ENCODE measurements at places on chromosomes 4 and X.
A peak's percentile ranks its signal among the peaks of the same experiment; 100 is the strongest.

- DNase-seq = peak; percentile 27
Measured at GRCh38 chrX:118976599-118977340, 2.4 kb downstream of the LONRF3 start.

DNA sequence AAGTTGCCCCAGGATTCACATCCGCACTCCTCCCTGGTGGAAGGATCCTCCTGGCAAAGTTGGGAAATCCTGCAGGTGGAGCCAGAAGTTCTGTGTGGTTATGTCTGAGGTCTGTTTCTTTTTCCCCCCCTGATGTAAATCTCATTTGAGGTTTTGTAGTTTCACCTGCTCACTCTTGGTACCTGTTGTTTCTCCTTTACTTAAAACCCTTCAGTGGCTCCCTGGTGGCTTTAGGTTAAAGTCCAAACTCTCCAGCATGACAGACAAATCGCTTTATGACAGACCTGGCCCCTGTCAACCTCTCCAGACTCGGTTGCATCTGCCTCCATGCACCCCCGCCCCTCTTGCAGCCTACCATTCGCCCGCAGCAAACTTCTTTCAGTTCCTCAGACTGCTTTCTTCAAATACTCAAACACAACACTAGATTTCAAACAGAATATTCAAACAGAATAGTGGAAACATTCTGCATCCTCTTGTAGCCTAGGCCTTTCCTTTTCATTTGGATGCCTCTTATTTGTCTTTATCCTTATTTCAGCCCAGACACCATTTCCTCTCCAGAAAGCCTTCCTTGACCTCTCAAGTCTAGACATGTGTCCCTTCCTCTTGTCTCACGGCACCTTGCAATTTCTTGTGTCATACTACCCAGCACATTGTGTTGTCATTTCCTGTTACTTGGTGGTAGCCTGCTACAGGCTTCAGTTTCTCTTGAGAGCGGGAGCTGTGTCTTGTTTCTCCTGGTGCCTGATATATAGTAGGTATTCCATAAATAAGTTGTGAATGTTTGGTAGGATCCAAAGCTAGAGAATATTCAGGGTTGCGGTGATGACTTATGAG, 24.8 kb downstream of the IL13RA1 start:
- DNase-seq = no peak

DNA sequence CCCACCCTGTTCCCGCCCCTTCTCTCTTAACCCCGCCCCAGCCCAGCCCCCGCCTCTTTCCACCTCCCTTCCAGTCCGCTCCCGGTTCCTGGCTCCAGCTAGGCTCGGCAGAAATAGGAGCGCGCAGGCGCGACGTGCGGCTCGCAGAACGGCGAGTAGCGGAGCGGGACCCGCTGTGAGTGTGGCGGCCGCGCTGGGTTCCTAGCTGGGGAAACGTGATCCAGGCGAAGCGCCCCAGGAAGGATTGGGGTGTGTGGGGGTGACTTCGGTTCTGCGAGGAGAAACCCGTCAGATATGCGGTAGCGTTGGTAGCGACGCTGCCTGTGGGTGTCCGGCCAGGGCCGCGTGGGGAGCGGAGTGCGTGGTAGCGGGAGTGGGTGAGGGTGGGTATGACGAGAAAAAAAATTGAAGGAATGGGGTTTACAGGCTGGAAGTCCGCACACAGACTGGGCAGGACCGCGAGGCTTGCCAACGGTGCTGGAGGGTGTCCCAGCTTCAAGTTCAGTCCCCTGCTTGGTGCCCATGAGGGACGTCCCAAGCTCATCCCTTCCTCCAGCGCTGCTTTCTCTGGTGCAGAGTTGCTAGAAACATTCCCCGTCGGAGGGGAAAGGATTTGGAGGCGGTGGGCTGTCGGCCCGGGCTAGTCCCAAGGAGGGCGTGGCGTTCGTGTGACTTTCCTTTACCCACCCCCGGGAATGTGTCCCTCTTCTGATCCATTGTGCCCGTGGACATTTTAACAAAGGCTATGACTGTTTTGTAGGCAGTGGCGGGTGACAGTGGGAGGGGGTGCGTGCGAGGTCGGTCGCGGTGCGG, at the start of gene PRRG1:
PRRG1 (plus strand) TSS at position 144 of the 813 bp plus-strand sequence. CDS start 56,886 bp downstream, outside the sequence.
- DNase-seq = no peak

DNA sequence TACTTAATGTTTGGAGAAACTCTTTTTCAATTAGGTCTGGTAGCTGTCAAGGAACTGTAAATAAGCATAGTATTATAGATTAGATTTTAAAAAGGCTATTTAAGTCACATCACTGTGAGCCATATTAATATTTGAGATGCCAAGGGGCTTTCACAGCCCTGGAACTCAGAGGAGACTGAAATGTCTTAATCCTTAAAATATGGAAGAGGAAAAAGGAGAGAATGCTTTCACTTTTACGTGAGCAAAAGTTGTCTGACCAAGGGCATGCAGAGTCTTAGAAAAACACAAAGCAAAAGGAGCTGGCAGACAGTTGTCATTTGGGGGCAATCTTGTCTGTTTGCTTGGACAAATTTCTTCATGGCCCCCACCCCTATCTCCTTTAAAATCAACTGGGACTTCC, 253.2 kb upstream of the IGFBP7 start:
- DNase-seq = no peak

GRCh38 chrX:28058901-28059300, 77.7 kb upstream of the DCAF8L1 start:
- no peak for DNase-seq

GRCh38 chrX:111410590-111411078, 1.4 kb downstream of the DCX start:
- DNase-seq = no peak

GRCh38 chrX:140503714-140504351, 1.0 kb downstream of the SOX3 start:
- no peak for DNase-seq

DNA sequence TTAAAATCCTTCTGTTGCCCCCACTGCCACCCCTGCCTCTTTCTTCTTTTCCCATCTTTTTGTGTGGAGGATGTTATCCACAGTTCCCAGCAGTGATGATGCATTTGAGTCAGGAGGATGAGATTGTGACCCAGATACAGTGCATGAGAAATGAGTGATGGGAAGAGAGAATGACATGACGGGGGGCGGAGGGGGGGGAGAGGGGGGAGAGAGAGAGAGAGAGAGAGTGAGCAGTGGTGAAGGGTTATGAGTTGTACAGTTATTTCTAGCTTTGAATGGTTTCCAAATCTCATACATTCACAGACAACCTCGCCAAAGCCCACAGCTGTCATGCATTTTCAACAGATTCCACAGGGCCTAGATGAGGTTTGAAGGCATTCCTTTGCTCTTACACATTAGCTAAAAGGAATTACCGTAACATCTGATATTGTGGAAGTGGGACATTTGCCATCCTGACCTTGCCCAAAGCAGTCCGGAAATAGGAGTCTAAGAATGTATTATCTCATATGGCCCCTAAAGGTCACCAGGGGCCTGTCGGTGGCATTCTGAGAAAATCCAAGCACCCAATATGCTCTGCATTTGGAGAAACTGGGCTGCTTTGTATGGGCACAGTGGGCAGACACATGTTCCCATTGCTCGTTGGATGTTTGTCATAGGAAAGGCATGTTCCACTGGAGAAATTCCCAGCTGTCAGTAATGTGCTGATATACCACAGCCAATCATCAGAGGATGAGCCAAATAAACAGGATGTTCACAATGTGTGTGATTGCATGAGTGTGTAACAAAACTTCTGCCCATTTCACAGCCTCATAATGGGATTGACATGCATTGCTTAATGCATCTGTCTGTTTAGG, 435.8 kb downstream of the SPRY1 start:
- DNase-seq = no peak

GRCh38 chr4:73718375-73719373, 21.7 kb upstream of the CXCL8 start:
- DNase-seq = no peak

GRCh38 chr4:75477201-75477600, 37.0 kb downstream of the RCHY1 start:
- no peak for DNase-seq

GRCh38 chrX:78327370-78328086, at the start of gene CYSLTR1:
Gene CYSLTR1, minus strand, starts transcription at chrX:78327611. Its CDS starts 53,865 bp downstream, at chrX:78273746.
- DNase-seq = no peak

DNA sequence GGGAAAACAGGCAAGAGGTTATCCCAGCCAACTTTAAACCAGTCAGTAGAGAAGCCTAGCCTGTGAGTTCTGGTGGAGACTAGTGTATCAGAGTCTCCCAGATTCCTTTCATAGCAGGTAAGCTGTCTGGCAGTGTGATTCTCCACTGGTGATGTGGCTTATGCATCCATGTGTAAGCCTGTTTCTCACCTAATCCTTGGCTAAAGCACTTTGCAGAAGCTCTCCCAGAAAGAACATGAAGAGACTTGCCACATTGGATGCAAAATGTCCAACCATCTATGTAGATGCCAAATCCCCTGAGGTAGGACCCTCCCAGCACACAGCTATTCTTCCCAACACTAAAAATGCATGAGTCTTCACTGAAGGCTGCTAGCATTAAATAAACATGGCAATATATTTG, 111.7 kb downstream of the CHRNA9 start:
- DNase-seq = no peak

GRCh38 chr4:53929955-53930798, 134.2 kb downstream of the CHIC2 start:
- peak; percentile 62 for DNase-seq

Measured in CD4-positive, alpha-beta T cell treated with Interleukin-10 for 1 hour (primary cell).